T-helper 17 cell (primary cell): ENCODE measurements at places on chromosomes 6 and 20.

DNA sequence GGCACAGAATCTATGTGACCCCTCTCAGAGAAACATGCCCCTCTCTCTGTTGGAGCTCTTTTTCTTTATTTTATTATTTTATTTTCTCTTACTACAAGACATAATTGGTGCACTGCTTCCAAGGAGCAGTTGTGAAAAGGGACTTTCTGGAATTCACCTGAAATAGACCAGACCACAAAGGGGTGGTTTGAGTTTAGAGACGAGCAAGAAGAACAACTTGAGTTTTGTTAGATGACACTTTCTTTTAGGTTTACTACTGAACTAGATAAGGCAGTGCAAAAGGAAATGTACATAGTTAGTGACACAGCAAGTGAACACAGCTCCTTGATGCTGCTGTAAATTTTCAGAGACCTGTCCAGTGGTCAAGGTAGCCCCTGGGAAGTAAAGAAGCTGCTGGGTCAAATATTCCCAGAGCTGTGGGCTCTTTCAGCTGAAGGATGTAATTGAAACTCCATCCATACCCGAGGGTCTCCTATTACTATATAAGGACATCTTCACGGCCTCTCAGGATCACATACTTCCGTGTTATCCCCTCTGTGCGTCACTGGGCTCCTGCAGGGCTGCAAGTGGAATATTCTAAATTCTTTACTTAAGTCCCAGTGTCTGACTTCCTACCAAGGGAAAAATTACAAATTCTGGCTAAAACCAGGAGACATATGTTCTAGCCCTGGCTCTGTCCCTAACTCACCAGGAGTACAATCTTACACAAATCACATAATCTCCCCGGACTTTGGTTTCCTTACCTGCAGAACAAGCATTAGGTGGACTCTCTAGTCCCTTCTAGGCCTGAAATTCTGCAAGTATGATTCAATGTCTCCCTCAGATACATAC, 69.1 kb upstream of the ADTRP start:
- DNase-seq = no peak

GRCh38 chr20:43840382-43841070, 74.1 kb upstream of the TOX2 start:
- DNase-seq = no peak

DNA sequence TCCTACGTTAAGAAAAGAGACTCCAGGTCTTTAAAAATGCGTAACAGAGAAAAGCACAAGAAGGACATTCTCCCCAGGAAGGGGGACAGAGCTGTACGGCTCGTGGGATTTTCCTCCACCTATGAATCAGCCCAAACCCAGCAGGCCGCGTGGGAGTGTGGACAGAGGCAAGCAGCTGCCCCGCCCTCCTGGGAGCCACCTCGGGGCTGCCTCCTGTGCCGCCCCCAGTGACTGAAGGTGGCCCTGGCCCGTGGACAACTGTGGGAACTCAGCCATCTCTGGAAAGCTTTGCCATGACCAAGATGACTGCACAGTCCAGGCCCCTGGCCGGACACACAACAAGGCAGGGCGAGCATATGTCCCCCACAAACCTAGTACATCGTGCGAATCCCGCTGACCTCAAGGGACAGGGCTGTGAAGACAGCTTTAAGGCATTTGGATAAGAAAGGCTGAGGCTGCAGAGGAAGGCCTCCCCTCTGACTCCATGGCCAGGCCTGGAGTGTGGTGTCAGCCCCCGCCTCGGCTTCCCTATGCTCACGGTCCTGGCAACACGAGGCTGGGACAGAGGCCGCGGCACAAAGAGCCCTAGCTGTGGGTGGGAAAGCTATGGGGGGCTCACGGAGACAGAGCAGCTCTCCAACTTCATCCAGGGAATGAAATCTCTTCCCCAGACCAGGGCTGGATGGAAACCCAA, 26.9 kb downstream of the PXDC1 start:
- DNase-seq = no peak

DNA sequence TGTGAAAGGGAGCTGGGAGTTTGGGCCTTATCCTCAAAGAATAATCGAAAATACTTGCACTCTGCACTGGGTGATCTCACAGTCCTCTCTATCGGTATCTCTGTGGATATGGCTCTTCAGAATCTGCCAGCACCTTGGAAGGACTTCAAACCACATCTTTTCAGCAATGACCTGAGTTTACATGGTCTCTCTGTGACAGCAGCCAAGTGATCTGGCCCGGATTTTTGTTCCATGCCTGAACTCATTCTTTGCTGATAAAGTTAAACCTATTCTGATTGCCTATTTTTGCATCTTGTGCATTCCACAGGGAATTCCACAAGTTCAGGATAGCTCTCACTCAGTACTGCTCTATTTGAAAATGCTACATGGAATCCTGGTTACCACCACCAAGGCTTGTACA, 98.9 kb downstream of the HDGFL1 start:
- DNase-seq = no peak

DNA sequence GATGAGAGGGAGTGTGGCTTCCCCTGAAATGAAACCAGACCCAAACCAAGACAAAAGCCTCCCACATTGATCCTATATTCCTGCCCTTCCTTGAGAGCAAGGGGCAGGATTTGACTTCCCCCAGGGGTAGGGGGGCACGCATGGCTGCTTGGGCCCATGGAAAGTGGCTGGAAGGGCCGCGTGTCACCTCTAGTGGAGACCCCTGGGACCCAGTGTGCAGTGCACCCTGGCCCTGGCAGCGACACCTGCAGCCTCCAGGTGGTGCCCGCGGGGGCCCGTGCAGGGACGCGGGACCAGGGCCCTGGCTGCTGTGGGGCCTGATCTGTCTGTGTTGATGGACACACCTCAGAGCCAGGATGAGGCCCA, 18.0 kb upstream of the SLCO4A1 start:
- no peak for DNase-seq

DNA sequence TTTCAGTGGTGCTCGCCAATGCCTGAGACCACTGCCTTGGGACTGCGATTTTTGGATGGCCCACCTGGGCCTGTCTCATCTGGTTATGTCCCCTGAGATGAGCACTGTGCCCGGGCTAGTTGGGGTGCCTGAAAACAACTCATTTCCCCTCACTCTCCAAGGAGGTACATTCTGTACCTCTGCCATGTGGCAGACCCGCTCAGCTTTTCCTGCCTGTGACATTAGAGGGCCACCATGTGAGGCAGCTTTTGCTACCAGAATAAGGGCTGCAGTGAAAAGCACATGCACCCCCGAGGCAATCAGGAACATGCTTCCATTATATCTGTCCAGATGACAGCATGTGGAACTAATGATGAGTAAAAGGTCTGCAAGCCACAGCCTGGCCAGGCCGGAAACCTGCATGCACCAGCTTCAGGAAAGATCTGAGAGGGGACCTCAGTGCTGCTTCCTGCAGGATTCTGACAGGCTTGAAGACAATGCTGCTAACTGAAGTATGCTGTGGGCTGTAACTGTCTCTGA, 11.3 kb upstream of the SRSF6 start:
- DNase-seq = no peak

DNA sequence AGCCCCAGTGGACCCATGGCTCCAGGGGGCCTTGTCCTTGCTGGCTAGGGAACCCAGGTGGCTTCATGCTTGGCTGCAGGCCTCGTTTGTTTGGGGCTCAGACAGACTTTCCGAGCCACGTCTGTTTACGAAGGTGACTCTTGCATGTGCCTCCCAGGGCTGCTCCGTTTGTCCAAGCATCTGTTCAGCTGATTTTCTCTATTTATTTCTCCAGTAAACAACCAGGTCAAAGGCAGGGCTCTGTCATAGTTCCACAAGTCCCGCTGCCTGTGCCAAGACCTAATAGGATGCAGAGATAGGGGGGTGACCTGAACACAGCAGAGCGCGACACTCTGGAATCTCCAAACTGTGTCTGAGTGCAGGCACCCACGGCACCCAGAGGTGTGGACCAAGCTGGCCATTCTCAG, 12.8 kb upstream of the SPO11 start:
- no peak for DNase-seq

- DNase-seq = no peak
These were observed 81.3 kb downstream of the AFDN start for GRCh38 chr6:167907837-167908681.

DNA sequence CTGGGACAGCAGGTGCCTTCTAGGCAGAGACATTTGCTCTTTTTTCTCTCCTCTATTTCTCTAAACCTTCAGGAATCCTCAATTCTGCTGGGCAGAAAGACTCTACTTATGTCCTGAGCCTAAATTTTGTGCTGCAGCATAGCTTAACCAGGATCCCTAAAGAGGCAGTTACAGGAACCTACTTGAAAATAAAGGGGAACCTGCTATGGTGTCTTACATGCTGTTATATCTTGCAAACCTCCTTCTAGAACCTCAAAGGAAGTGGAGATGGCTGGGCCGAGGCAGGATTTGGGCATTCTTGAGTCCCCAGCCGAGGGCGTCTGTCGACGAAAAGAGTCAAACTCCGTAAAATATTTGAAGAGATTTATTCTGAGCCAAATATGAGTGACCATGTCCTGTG, 17.1 kb upstream of the GMNN start:
- DNase-seq = no peak

GRCh38 chr6:36487698-36488097, 44.9 kb downstream of the KCTD20 start:
- DNase-seq = no peak

GRCh38 chr6:15553736-15554294, 109.0 kb downstream of the DTNBP1 start:
- no peak for DNase-seq

- no peak for DNase-seq
These were observed 6.1 kb downstream of the CCDC167 start for GRCh38 chr6:37493661-37493995.

GRCh38 chr6:16602035-16602434, 159.2 kb downstream of the ATXN1 start:
- no peak for DNase-seq

GRCh38 chr6:51411496-51412125, 592.9 kb downstream of the TFAP2B start:
- DNase-seq = no peak

- DNase-seq = no peak
These were observed 269.0 kb downstream of the COL12A1 start for GRCh38 chr6:74936886-74937285.

DNA sequence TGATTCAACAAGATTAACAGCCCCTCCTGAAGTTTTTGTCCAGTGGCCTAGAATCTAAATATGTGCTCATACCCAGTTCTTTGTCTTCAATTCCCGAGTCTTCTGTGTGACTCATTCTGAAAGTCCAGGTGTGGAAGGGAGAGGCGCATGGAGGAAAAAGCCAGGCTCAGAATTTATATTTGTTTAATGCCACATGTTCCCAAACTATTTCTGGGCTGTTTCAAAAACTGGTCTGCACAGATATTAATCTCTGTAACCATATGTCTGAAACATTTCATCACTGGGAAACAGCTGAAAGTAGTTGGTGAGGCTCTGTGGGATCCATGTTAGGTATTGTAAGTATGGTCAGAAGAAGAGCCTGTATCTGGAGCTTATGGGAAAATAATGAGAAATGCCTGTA, 266.0 kb downstream of the PAX1 start:
- no peak for DNase-seq

GRCh38 chr6:10561611-10562199, 40.6 kb downstream of the GCNT2 start:
- no peak for DNase-seq

- no peak for DNase-seq
These were observed 289.7 kb downstream of the UBE3D start for GRCh38 chr6:82775981-82776380.

DNA sequence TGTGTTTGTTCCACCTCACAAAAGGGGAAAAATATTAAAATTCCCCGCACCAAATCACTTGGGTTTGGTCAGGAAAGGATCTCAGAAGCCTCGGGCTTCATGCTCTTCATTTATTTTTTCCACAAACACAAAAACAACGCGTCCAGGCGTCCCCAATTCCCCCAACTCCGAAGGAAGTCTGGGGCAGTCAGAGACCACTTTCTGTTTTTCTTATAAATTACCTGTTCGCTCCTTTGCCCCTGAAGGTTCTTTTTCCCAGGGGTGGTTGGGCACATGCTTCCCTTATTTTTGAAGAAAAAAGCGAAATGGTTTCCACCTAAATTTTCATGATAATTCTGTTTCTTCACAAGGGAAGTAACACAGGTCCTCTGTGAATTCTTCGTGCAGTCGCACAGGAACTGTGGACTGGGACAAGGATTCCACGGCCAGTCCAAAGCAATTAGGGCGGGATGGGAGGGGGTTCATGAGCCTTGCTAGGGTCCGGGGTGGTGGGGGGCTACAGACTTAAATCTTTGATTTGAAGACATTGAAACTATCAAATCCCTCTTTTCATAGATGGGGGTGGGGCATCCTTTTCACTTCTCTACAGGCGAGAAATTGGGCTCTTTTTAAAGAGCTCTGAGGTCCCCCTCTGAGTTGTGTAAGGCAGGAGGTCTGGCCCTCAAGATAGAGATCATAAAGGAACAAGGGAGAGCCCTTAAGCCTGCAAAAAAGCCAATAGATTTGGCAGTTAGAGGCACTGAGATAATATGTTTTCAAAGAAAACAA, 30.5 kb upstream of the HFE start:
- no peak for DNase-seq

DNA sequence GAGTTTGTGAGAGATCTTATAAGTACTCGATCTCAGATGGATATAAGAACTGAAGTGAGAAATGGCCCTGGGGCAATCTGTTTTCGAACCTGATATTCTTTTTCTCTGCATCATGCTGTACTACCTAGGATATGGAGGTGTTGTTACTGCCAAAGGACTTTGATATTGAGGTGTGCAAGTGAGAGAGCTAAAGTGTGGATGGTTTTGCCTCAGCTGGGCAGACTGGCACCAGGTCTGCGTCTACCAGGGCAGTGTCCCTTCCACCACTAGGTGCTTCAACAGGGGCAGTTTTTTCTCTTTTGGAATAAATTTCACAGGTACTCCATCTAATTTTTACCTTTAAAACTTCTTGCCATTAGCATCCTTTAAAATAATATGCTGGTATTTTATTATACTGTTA, 35.0 kb downstream of the ADGRG6 start:
- no peak for DNase-seq

DNA sequence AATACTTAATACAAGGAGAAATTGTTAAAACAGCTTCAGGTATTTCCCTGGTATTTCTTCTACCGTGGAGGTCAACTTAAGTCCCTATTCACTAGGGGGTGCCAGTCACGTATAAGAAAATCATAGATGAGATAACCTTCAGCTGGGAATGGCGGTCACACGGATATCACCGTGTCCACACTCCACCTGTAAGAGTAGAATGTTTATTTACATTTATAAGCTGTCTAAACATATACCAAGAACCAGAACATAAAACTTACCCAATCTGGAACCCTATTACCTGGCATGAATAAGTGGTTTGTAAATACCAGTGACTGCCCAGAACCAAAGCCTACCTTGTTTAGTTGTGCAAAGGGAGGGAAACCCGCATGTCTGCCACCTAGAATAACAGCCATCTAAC, 1.9 kb upstream of the ELOVL4 start:
- peak; percentile 58 for DNase-seq

DNA sequence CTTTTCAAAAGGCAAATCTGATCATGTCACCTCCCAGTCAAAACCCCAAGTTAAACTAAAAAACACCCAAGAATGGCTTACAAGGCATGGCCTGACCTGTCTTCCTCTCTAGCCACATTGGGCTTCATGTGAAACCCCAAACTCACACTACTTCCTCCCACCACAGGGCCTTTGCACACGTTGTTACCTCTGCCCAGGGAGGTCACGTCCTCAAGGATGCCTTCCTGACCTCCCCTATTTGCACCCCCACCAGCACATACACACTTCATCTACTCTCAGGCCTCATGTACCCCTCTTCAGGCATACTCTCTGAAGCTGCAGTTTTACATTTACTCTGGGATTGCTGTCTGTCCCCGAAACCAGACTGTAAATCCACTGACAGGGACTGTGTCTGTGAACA, 6.1 kb downstream of the EZR start:
- no peak for DNase-seq

- DNase-seq = no peak
These were observed 19.4 kb downstream of the ULBP1 start for GRCh38 chr6:149983145-149983544.

GRCh38 chr6:105431226-105431625, 28.3 kb upstream of the PREP start:
- no peak for DNase-seq
